ENCODE measurements at places on chromosomes 6 and 20.

DNA sequence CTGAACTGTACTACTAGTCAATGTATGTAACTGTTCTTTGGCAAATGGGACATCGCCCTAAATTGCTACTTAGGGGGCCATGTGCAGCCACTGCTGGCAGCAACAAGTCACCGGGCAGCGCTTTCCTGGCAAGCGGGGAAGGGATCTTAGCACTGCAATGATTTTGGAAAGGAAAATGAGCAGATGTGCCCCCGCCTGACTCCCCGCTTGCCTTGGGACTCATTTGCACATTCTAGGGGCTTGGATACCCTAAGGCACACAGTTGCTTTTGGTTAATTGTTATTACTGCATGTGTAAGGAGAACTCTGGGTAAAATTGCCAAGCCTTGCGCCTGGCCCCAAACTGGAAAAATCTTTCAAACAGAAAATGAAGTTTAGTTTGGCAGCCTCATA, 32.2 kb downstream of the CD83 start:
- no peak for DNase-seq

DNA sequence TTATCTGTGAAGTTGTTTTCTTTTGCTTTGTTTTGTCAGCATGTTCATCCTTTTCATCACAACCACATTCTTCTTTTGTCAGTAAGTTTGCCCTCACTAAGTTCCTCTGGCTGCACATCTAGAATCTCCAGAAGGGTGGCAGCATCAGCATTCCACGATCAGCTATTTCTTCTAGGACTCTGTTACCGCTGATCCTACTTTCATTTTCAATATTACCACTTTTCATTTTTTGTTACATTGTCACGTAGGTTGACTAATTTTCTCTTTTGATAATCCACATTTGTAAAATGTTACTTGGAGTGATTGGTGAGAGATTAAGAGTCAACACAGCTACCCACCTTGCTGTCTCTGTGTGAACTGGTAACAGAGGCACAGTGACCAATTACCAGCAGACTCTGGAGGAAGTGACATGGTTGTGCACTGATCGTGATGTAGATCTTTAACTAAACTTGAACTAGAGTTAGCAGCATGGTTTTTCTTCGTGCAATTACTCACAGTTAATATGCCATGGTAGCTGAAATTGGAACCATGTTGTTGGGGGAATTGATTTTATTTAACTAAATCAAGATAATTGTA, 307.9 kb upstream of the SLC35B3 start:
- no peak for DNase-seq

DNA sequence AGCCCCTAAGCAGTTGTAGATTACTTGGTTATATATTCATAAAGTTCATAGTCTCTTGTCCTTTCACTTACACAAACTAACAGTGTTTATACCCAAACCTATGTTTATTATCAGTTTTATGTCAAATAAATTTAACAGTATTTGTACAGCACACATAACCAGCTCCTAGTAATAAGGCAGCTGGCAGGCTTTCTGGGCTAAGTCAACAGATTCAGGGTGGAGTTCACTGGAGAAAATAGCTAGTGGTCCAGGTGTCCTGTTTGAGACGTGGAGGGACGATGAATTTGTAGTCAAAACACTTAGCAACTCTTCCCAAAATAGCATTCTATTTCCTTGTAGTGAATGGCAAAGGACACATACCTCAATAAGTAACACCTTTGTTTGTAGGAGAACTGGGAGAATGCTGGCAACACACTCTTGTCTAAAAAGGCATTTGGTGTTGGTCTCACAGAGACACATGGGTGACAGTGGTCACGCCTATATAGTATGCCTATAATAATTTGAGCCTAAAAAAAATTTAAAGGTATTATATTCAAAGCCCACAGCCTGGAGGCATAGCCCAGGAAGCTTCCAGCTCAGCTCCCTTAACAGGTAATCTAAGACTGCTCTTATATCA, 156.4 kb upstream of the CARMIL1 start:
- no peak for DNase-seq

GRCh38 chr6:43174263-43175112, 3.4 kb downstream of the SRF start:
- peak; percentile 96 for DNase-seq

GRCh38 chr20:8774412-8774811, 294.5 kb upstream of the PLCB4 start:
- DNase-seq, result no peak

DNA sequence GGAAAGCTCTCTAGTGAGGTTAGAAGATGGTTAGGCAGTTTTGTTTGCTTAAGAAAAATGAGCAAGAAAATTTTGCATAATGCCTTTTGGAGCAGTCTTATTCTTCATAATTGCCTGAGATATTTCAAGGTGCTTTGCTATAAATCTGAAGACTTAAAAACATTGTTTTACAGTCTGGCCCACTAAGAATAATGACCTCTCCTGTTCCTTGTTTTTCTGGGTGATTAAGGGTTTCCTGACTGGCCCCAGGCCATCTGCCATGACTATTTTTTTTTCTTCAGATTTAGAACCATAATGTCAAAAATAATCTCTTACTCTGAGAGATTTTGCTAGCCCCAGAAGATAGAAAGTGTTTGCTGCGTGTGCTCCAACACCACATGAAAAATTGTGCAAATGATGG, 72.3 kb upstream of the CENPW start:
- DNase-seq, result no peak

GRCh38 chr20:48192109-48192508, 406.8 kb upstream of the SULF2 start:
- DNase-seq, result no peak

Data from occipital lobe (tissue), 3 donors.